Right atrium auricular region (tissue), 2 donors: ENCODE measurements at places on chromosomes 3 and 15. TPM values are rescaled to one million over a fixed set of nuclear protein-coding genes. Genes with fewer than 3 reads are reported as not detected.

DNA sequence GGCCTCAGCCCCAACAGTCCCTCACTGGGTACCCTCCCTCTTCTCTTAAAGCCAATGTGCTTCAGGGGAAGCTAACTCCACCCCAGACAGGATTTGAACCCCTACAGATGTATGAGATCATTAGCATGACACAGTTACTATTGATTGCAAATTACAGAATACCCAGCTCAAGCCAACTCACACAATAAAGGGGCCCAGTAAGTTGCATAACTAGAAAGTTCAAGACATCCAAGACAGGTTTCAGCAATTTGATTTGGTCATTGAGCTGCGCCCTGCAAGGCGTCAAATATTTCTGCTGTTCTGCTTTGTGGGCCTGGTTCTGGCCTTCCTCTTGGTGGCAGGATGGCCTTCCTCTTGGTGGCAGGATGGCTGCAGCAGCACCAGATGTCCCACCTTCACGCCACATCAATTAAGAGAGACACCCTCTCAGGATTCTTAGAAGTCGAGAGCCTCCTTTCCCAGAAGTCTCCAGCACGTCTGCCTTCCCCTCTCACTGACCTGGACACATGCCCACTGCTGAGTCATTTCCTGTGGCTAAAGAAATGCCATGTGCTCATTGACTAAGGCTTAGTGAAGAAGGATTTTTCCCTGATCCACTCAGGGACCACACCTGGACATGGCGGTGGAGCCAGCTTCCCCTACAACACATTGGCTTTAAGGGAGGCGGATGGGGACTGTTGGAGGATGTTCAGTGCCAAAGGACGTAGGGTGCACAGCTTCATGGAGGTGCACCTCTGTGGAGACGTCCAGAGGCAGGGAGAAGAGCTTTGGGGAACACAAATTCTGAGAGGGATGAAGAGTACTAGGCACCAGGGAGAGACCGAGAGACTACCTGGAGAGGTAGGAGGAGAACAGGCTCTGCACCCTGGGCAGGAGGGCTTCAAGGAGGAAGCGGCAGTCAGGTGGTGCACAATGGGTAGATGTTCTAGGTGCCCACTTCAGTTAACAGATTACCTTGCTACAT lies 49.1 kb downstream of the DNASE1L3 start:
- peak; percentile 68 for DNase-seq

- DNase-seq, result no peak
Observed at GRCh38 chr3:55476515-55476914, 10.6 kb downstream of the WNT5A start.

DNA sequence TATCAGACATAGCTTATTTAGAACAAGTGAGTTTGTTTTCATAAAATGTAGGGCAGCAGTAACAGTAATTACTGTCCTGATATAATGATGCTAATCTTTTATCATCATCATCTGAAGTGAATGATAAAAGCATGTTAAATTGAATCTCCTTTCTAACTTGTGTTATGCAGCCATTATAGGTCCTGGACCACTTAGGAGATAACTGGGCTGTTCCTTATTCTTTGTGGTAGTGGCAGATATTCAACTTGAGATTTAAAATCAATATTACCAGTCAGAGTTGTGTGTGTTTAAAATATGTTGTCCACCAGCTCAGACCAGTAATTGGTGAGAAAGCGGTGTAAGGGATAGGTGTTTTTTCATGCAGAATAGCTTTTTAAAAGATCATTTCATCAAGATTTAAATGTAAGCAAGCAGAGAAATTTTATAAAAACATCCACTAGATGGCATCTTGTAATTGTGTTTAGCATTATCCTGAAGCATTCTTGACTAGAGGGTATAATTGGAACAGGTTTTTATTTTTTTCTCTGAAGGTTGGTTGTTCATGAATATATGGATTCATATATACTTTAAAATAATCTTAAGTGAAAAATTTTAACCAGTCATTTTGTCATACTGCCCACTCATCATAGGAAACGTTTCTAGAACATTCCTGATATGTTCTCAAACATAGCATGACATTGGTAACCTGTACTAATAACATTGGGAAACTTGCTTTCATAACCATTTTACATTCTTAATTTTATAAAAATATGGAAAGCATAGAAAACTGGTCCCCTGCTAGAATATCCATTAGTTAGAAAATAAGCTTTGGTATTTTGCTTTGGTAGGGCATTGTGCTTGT lies 153.9 kb downstream of the BBX start:
- DNase-seq, result no peak

- no peak for DNase-seq
Observed at GRCh38 chr3:158094235-158095110, 11.7 kb downstream of the SHOX2 start.

DNA sequence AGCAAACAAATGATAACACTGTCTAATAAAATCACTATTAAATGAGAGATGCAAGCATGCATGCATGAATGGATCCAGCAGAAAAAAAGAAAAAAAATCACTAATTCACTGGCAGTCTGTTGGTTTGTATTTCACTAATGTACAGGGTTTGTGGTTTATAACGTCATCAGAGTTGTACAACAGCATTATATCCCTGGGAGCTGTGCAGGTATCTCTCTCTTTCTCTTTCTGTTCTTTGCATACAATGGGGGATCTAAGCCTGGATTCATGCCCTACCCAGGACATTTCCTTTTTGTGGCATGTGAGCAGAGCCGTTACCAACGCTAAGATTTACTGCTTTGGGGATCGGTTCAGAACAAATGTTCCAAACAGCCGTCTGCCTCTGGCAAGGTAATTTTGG lies 229.5 kb downstream of the SOX2 start:
- no peak for DNase-seq

DNA sequence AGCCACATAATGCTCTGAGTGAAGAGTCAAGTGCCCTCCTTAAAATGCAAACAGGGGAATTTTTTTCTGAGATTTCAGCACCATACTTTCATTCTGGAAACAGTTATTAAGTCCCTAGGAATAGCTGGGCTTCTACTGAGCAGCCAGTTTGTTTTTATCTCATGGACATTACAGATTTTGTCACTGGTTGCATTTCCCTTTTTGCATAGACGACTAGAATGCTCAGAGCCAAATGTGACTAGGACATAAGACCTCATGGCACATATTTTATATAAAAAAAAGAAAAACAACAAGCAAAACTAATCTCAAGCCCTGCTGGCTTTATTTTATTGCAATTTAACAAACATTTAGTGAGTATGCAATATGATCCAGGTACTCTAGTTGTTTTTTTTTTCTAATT lies 112.7 kb upstream of the NANOGP8 start:
- DNase-seq, result no peak

Gene TMCC1
- total RNA-seq, result 20.0 TPM
